ENCODE measurements at places on chromosomes 4 and X.
A peak's percentile ranks its signal among the peaks of the same experiment; 100 is the strongest.

GRCh38 chrX:10120828-10121227 lies 35.9 kb upstream of the CLCN4 start:
- no peak for DNase-seq

DNA sequence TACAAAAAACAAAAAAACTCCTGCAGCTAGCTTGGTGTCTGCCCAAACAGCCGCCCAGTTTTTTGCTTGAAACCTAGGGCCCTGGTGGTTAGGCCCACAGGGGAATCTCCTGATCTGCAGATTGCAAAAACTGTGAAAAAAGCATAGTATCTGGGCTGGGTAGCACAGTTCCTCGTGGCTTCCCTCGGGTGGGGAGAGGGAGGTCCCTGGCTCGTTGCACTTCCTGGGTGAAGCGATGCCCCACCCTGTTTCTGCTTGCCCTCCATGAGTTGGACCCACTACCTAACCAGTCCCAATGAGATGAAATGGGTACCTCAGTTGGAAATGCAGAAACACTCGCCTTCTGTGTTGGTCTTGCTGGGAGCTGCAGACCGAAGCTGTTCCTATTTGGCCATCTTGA lies 18.6 kb upstream of the BRWD3 start:
- no peak for DNase-seq

- DNase-seq = no peak
Observed at GRCh38 chrX:13690836-13691235, 1.9 kb downstream of the RAB9A start.

DNA sequence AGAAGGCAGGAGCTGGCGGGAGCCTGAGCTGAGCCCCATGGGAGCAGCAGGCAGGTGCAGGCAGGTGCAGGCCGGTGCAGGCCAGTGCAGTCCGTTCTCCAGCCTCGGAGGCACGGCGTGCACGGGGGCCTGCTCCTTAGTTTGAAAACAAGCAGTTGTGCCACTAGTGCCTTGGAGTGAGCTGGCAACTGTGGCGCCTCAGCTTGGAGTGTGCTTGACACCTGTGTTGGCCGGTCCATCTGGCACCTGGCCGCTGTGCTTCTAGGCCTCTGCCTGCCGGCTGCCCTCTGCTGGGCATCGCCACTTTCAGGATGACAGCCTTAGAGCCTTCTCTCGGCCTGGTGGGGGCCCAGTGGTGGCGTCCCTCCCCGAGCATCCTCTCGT lies 47.9 kb downstream of the RGS12 start:
- DNase-seq = no peak

DNA sequence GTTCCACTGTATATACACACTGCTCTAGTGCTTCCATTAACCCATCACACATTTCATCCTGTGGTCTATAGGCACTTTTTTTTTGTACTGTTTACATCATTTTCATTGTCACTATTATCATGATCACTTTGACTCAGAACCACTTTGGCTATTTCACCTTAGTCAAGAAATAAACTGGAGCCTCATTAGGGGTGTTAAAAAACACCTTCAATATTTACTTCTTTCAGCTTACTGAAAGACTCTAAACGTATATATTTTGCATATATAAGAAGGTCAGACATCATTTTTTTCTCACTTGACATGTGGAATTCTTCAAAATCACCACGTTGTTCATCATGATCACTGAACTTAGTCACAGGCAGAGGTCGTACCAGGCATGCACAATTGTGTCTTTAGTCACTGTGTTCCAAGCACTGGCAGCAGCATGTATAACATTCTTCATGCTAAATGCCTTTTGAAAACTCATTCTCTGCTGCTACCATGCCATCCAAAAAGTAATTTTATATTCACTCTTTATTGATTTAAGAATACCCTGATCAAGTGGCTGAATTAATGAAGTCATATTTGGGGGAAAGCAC lies 229.2 kb upstream of the ARSJ start:
- no peak for DNase-seq

DNA sequence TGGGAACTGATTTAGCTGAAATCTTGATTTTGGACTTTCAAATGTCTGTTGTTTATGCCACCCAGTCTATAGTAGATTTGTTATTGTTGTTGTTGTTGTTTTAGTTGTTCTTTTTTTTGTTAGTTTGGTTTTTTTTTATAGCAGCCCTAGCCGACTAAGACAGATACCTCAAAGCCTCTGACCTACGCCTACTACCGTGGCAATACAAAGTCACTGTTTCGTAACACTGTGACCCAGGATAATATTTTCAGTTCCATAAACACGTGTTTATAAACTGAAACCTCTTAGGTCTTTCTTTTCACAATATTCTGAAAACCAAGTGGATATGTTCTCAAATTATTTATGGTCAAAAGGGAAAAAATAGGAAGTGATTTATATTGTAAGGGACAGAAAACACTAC lies 32.8 kb downstream of the VCX2 start:
- no peak for DNase-seq

- no peak for DNase-seq
Observed at GRCh38 chrX:154056770-154057241, 37.1 kb upstream of the IRAK1 start.

GRCh38 chr4:31968842-31969241 lies 1248.7 kb downstream of the PCDH7 start:
- no peak for DNase-seq

GRCh38 chr4:98728433-98728832 lies 70.0 kb upstream of the TSPAN5 start:
- DNase-seq = no peak

DNA sequence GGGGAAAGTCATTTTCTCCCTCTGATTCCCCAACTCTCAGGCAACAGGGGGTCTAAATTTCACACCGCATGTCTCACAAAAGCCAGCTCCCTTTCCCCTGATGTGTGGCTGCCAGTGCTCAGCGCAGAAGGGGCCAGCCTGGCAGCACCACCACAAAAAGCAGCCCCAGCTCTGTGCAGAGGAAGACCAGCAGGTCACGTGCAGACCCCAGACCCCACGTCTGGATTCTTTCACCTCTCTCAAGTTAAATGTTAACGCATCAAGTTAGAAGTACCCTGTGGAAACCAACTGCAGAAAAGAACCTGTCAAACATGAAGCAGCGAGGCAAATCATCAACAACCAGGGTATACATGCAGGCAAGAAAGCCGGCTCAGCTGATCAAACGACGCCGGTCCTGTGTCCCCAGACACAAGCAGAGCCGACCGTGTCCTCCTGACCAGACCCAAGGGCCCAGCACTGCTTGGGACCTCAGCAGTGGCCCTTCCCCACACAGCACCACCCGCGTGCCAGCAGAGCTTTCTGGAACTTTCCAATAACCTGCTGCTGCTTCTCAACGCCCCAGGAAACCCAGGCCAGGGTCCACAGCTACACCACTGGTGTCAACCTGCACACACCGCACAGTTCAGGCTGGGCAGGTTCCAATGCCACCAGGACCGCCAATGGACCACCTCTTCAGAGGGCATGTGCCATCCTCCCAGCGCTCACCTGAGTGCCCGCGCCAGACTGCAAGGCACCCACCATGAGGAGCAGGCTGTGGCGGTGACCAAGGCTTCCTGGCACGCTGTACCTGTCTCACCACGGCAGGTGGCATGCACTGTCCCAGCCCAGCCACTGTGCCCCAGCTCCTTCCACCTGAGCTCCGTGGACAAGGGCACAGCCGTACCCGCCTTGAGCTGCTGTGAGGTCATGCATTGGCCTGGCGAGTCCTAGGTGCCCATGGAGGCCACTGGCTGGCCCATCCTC lies 4.0 kb downstream of the LRPAP1 start:
- peak; percentile 54 for DNase-seq

- no peak for DNase-seq
Observed at GRCh38 chr4:87025023-87025613, 90.3 kb downstream of the AFF1 start.

GRCh38 chr4:143084566-143084965 lies 100.2 kb upstream of the USP38 start:
- no peak for DNase-seq

- DNase-seq = no peak
Observed at GRCh38 chr4:138727731-138728130, 287.9 kb upstream of the NOCT start.

DNA sequence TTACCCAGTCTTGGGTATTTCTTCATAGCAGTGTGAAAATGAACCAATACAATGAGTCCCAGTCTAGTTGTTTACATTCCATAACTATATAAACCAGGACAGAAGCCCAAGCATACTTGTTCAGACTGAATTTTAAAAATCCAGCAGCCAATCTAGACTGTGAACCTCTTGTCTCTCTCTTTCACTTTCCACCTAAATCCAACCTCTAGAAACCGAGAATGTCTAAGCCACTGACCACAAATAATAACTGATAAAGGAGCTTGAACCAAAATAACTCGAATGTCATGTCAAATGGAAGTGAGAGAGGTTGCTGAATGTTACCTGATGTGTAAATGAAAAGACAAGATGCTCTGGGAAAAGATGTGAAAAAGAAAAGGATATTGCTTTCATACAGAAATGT lies 544.7 kb downstream of the NLGN4X start:
- DNase-seq = no peak

- no peak for DNase-seq
Observed at GRCh38 chrX:49266523-49267445, 2.3 kb upstream of the FOXP3 start.

DNA sequence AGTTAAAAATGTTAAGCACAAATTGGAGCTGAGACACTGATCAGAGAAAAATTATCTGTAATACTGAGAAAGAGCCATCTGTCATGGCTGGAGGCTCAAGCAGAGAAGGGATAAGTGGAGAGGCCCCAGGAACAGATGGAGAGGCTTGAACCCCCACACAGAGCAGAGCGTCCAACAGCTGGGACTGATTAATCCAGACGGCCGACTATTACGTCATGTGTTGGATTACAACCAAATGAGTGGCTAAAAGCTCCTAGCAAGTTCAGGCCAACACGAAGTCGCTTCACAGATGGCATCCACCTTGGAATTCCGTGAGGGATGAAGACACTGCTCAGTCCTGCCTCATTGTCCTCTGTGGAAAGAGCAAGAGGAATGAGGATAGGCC lies 57.7 kb upstream of the ATXN3L start:
- DNase-seq = no peak

DNA sequence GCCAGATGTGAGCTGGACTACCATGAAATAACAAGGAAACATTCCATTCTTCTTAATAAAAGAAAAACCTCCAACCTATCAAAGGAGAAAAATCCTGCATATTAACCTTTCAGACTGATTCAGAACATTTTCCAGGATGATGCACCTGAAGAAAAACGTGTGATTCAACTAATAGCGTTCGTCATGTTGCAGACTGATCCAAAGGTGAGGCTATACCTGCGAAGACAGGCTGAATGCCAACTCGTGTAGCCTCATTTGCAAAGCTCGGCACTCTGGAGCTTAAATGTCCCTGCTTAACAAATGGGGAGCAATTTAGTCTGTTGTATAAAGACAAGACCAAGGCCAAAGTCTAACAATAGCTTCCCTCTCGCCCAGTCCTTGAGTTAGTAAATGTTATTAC lies 172.0 kb upstream of the NOCT start:
- DNase-seq = no peak

DNA sequence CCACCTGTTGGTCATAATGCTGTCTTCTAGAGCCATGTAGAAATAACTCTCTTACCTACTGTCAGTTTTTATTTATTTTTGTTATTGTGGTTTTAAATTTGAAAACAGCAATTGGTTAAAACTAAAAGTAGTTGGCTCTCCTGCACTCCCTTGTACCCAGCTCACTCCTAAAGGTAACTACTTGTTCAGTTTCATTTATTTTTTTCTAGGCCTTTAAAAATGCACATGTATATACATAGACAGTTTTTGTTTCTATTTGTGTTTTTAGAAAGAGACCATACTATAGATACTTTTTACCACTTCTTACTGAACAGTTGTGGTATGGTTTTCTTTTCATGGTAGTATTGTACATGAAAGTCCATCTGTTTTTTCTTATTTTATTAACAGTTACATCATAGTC lies 16.8 kb downstream of the SMAD1 start:
- no peak for DNase-seq

GRCh38 chr4:107856901-107857300 lies 32.2 kb downstream of the SGMS2 start:
- DNase-seq = no peak

GRCh38 chr4:166924424-166924823 lies 309.9 kb downstream of the SPOCK3 start:
- DNase-seq = no peak

- no peak for DNase-seq
Observed at GRCh38 chr4:106478152-106478551, 109.6 kb upstream of the GIMD1 start.

GRCh38 chr4:129092631-129093190 lies 628 bp downstream of the SCLT1 start:
- no peak for DNase-seq

DNA sequence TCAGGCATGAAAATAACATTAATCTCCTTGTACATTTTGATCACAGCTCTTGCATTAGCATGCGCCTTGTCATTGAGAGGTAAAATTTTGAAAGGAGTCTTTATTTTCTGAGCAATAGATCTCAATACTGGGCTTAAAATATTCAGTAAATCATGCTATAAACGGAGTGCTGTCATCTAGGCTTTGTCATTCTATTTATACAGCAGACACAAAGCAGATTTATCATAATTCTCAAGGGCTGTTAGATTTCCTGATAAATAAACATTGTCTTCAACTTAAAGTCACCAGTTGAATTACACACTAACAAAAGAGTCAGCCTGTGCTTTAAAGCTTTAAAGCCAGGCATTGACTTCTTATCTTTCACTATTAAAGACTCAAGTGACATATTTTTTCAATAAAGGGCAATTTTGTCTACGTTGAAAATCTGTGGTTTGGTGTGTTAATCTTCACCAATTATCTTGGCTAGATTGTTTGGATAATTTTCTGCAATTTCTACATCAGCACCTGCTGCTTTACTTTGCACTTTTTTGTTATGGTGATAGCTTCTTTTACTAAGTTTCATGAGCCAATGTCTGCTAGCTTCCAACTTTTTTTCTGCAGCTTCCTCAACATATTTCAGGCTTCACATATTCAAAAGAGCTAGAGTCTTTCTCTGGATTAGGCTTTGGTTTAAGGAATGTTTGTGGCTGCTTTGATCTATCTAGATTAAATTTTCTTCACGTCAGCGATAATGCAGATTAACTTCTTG lies 27.9 kb upstream of the UGT2B4 start:
- DNase-seq = no peak

- DNase-seq = no peak
Observed at GRCh38 chrX:33128048-33128805, 83.1 kb downstream of the DMD start.

DNA sequence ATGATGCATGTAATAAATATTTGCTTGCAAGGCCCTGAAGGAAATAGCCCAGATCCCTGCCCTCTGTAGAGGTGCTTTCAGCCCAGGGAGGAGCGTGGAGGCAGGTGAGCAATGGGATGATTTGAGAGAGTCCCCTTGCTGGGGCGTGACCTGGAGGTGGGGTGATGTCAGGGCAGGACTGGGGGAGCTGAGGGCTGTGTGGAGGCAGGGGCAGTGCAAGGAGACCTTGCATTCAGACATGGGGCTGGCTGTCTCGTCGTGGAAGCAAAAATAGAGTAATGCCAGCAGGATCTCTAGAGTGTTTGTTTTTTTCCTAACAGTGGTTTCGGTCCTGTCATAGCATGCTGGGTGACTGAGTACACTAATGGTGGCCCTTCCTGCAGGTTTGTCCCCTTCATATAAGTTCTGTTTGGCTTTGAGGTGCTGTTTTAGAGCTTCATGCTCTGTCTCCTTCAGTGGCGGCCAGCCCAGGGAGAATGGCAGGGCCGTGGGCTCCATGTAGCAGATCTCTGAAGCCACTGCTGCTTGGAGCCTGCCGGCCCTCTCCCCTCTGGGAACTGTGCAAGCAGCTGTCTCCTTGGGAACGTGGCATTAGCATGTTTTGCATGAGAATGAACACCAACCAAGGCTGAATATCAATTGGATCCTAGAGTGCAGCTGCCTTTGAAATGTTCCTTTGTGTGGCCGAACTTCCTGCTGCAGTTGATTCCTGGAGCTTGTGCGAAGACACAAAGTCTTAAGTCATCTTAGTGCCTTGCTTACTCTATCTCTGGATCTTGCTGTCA lies 39.3 kb upstream of the CLDN34 start:
- DNase-seq = no peak

Data from sciatic nerve (tissue), 2 donors.